Activated naive CD8-positive, alpha-beta T cell treated with anti-CD3 and anti-CD28 coated beads, Interleukin-2, amount 50 U/mL, for 24 hours (primary cell): ENCODE measurements at places on chromosomes 1 and 21.

DNA sequence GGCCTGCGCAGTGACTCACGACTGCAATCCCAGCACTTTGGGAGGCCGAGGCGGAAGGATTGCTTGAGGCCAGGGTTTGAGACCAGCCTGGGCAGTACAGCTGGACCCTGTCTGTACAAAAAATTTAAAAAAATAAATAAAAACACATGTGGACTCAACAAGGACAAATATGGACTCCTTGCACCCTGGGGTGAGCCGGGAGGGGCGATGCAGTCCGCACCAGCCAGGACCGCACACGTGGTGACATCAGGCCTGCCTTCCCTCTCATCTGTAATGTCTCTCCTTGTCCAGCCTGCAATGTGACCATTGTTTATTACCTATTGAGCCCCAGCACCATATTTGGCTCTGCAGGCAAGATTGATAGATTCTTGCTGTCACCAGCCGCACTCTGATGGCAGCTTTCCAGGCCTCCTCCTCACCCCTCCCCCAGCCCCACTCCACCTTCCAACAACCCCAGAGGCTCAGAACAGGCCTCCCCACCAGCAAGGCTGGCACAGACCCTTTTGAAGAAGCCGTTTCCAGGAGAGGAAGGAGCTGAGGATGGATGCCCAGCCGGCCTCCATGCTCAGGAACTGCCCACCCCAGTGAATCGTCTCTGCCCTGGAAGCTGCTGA, 55.2 kb downstream of the IRF2BP2 start:
- DNase-seq = no peak
- no peaks in the 10 kb centered on the region for H3K27me3 ChIP-seq
- H3K4me1 ChIP-seq = no peaks in the 10 kb centered on the region
- no peaks in the 10 kb centered on the region for H3K36me3 ChIP-seq
- H3K4me3 ChIP-seq = no peak overlapping the region
- no peak overlapping the region for H3K27ac ChIP-seq

DNA sequence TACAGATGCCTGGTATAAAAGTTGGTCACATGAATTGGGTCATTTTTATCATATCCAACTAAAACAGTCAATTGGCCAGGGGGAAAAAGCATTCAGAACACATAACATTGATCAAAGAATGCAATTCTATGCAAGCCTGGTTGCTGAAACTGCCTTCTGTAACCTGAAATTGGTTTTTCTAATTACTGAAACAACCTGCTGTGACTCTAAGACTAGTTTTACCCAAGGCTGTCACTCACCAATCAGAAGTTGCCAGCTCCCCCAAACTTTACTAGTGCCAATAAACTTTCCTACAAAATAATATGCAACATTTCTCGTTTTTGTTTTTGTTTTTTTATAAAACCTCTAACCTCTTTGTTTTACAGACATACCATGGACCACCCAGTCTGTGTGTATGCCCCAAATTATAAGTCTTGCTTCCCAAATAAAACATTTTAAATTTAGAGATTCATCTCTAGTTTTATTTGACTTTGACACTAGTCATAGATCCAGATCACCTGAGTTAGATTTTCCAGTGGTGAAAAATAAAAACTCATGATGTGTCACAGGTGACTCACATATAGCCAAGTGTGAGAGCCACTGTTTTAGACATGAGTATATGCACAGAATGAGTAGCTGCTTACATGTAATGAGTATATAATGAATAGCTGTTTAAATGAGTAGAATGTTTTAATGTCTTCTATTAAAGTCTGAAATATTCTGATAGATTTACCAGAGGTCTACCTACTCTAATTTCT, 64.2 kb upstream of the CR2 start:
- H3K27ac ChIP-seq = peak overlapping the region; percentile 96
- no peak for DNase-seq
- H3K4me3 ChIP-seq = peak overlapping the region; percentile 22
- H3K36me3 ChIP-seq = peaks cover 3% of the 10 kb centered on the region
- peaks cover 25% of the 10 kb centered on the region for H3K4me1 ChIP-seq
- no peaks in the 10 kb centered on the region for H3K27me3 ChIP-seq

- no peaks in the 10 kb centered on the region for H3K27me3 ChIP-seq
- peaks cover 3% of the 10 kb centered on the region for H3K4me1 ChIP-seq
- no peak overlapping the region for H3K27ac ChIP-seq
- H3K36me3 ChIP-seq = peaks cover 28% of the 10 kb centered on the region
These were observed 72.8 kb downstream of the CNST start for GRCh38 chr1:246638941-246639655.

DNA sequence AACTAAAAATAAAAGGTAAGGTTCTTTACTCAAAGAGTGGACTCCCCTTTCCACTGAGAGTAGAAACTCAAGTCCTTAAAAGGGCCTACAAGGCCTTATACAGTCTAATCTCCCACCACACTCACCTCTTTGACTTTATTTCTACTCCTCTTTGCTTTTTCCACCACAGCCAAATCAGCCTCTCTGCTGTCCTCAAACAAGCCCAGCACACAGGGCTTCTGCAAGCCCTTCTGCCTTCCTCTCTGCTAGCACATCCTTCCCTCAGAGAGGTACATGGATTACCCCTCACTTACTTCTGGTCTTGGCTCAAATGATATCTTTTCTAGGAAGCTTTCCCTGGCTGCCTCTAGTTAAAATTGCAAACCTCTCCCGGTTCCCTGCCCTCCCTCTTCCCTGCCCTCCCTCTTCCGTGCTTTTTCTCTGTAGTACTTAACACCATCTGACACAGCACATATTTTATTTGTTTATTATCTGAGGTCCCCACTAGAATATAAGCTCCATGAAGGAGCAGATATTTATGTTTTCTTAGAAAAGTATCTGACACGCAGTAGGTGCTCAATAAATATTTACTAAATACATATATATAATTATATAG, 1.7 kb downstream of the LYST start:
- peaks cover 61% of the 10 kb centered on the region for H3K4me1 ChIP-seq
- H3K4me3 ChIP-seq = peak overlapping the region; percentile 98
- no peak for DNase-seq
- peak overlapping the region; percentile 98 for H3K27ac ChIP-seq
- H3K27me3 ChIP-seq = no peaks in the 10 kb centered on the region

DNA sequence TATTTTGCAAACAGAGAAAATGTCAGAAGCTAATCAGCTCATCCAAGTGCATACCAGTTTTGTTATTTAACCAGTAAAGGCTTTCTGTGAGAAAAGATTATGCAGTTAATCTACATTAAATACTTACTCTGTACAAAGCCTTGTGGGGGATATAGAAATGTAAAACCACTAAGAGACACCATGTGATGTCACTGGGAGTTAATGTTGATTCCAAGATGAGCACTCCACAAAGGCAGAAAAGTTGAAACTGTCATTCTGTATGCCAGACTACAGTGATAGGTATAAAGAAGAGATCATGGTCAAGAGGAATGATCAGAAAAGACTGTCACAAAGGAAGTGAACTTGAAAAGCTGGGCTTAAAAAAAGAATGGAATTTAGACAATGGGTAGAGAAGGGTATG, 100.3 kb upstream of the SGIP1 start:
- no peaks in the 10 kb centered on the region for H3K27me3 ChIP-seq
- H3K4me1 ChIP-seq = peaks cover 28% of the 10 kb centered on the region
- no peak overlapping the region for H3K27ac ChIP-seq

DNA sequence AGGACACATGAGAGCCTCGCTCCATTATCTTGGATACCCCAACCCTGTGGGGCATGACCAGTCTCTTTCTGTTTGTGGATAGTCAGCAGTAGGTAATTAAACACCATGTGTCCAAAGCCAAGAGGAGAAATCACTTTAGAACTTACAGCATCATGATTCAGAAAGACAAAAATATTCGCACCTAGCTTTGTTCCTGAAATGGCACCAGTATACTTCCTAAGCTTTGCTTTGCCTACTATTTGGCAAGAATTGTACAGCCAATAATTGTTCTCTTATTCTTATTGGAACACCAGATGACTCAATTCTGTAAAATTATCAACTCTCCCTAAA, 24.2 kb downstream of the TNFRSF9 start:
- H3K4me1 ChIP-seq = peaks cover 91% of the 10 kb centered on the region
- peak overlapping the region; percentile 98 for H3K27ac ChIP-seq
- H3K27me3 ChIP-seq = no peaks in the 10 kb centered on the region
- peak overlapping the region; percentile 21 for H3K4me3 ChIP-seq
- no peak for DNase-seq
- peaks cover 60% of the 10 kb centered on the region for H3K36me3 ChIP-seq

GRCh38 chr1:37477198-37477931, 3.0 kb downstream of the ZC3H12A start:
- H3K27ac ChIP-seq = peak overlapping the region; percentile 98
- peaks cover 52% of the 10 kb centered on the region for H3K4me1 ChIP-seq
- peaks cover 66% of the 10 kb centered on the region for H3K36me3 ChIP-seq
- peak; percentile 85 for DNase-seq
- peak overlapping the region; percentile 98 for H3K4me3 ChIP-seq

- no peak overlapping the region for H3K4me3 ChIP-seq
- DNase-seq = no peak
- H3K27me3 ChIP-seq = no peaks in the 10 kb centered on the region
- H3K27ac ChIP-seq = no peak overlapping the region
These were observed 59.0 kb downstream of the MTR start for GRCh38 chr1:236853921-236854604.

DNA sequence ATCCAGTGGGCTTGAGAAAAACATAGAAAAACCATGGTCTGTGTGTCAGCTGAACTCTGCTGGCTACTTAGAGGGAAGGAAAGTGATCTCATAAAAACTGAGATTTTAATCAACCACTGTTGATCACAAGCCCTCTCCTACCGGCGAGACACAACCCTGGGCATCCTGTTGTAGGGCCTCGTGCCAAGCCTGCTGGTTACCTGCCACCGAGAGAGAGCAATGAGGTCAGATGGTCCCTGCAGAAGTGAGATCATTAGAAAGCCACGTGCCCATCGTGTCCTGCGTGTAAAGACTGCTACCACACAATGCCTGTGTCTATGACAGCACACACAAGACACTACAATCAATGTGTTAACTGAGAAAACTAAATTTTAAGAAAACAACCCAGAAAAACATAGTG, 41.7 kb upstream of the GPR153 start:
- DNase-seq = no peak
- no peaks in the 10 kb centered on the region for H3K27me3 ChIP-seq
- H3K4me1 ChIP-seq = no peaks in the 10 kb centered on the region
- H3K27ac ChIP-seq = no peak overlapping the region
- H3K4me3 ChIP-seq = no peak overlapping the region

DNA sequence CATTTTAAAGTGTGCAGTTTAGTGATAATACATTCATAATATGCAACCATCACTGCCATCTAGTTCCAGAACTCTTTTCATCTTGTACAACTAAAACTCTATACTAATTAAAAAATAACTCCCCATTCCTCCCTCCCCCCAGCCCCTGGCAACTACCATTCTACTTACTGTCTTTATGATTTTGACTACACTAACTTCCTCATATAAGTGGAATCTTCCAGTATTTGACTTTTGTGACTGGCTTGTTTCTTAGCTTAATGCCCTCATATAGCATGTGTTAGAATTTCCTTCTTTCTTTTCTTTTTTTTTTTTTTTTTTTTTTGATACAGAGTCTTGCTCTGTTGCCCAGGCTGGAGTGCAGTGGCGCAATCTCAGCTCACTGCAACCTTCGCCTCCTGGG, 1.4 kb upstream of the NVL start:
- peak overlapping the region; percentile 100 for H3K27ac ChIP-seq
- H3K4me3 ChIP-seq = peak overlapping the region; percentile 99
- DNase-seq = no peak
- H3K4me1 ChIP-seq = peaks cover 50% of the 10 kb centered on the region
- peaks cover 3% of the 10 kb centered on the region for H3K36me3 ChIP-seq

GRCh38 chr1:79741720-79742421, 735.3 kb upstream of the ADGRL4 start:
- DNase-seq = no peak
- H3K27ac ChIP-seq = no peak overlapping the region
- no peaks in the 10 kb centered on the region for H3K27me3 ChIP-seq
- H3K36me3 ChIP-seq = no peaks in the 10 kb centered on the region
- no peaks in the 10 kb centered on the region for H3K4me1 ChIP-seq

DNA sequence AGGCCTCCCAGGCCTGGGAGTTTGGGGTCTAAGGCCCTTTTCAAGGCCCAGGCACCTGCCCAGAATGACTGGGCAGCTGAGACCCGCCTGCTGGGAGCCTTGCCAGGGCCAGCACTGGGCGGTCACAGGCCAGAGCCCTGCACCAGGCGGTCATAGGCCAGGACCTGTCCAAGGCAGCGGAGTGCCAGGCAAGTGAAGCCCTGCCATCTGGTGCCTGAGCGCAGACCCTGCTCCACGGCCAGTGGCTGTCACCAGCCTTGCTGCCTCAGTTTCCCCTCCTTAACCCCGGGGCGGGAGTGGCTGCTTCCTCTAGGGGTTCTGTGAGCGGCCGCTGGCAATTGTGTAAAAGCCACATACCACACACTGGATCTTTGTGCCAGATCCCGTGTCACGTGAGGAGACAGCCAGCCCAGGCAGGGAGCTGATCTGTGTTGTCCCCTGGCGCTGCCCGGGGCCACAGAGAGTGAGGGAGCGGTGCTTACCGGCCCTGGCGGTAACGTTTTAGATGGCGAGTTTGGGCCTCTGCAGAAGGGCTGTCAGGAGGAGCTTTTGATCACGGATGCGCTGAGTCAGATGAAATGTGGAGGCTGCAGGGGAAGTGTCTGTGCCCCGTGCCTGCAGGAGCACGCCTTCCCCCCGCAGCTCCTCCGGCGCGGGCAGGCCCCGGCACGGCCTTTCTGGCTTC, 4.6 kb downstream of the COL18A1 start:
- H3K4me1 ChIP-seq = peaks cover 8% of the 10 kb centered on the region
- peaks cover 28% of the 10 kb centered on the region for H3K27me3 ChIP-seq
- H3K36me3 ChIP-seq = no peaks in the 10 kb centered on the region
- no peak for DNase-seq
- no peak overlapping the region for H3K4me3 ChIP-seq

DNA sequence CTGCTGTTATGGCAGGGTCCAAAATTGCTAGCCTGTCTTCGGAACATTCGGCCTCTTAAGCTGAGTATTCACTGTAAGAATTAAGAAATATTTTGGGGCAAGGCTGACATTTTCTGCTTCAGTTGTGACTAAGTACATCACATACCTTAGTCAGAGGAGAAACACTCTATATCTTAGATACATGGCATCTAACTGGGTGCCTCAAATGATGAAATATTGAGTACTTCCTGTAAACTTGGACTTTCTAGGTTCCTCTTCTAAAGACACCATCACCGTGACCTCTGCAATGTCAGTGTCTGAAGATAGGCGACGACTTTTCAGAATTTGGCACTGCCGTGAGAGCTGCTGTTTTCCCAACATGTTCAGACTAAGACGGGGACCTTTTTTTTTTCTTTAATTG, 65.6 kb downstream of the PCBP3 start:
- no peak overlapping the region for H3K27ac ChIP-seq
- no peaks in the 10 kb centered on the region for H3K36me3 ChIP-seq
- no peaks in the 10 kb centered on the region for H3K27me3 ChIP-seq
- no peak for DNase-seq

DNA sequence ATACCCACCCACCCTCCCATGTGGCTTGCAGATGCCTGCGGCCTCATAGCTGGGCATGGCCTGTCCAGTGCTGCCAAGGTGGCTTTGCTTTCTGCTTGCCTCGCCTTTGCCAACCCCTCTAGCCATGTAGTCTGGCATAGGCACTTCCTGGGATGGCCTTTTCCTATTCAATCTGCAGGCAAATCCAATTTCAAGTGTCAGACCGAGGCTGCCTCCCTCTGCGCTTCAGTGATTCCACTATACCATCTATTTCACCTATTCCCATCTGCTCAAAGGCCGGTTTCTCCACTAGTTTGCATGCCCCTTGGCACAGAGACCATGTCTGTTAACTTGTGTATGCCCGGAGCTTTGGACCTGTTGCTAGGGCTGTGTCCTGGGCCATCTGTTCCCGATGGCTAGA, 3.8 kb upstream of the ZBTB21 start:
- peaks cover 16% of the 10 kb centered on the region for H3K4me1 ChIP-seq
- H3K27ac ChIP-seq = no peak overlapping the region
- H3K4me3 ChIP-seq = no peak overlapping the region
- H3K27me3 ChIP-seq = peaks cover 5% of the 10 kb centered on the region
